Left lobe of liver (tissue), 2 donors: ENCODE measurements at places on chromosomes 1 and 21. TPM values are rescaled to one million over a fixed set of nuclear protein-coding genes. Genes with fewer than 3 reads are reported as not detected.

GRCh38 chr1:48035371-48036141 lies 38.4 kb upstream of the TRABD2B start:
- DNase-seq, result no peak

Gene PLEKHG5
- total RNA-seq, result 1.1 TPM

Gene MIER1
- total RNA-seq, result 12.7 TPM

GRCh38 chr1:109535971-109536491 lies 3.6 kb upstream of the GPR61 start:
- peak; percentile 26 for DNase-seq

GRCh38 chr1:184039126-184039525 lies 1.6 kb upstream of the COLGALT2 start:
- DNase-seq, result no peak

- DNase-seq, result no peak
Observed at GRCh38 chr1:233897325-233898162, 6.9 kb upstream of the SLC35F3 start.

DNA sequence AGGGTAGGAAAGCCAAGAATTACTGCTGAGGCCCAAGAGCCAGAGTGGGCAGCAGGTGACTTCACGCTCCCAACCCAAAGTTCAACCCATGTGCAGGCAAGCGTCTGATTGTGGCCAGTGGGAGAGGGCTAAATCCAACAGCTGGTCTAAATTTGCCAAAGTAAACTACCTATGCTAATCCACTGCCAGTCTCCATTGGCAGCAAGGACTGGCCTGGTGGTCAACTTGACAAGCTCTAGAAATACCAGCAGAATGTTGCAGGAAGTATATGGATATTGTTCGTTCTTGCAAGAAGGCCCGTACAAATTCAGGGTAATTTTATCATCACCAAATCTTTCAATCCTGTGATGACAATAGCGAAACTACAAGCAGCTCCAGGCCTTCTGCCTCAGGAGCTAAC lies 1.5 kb downstream of the TMEM63A start:
- peak; percentile 91 for DNase-seq

Gene DTL
- 0.10 TPM for total RNA-seq

DNA sequence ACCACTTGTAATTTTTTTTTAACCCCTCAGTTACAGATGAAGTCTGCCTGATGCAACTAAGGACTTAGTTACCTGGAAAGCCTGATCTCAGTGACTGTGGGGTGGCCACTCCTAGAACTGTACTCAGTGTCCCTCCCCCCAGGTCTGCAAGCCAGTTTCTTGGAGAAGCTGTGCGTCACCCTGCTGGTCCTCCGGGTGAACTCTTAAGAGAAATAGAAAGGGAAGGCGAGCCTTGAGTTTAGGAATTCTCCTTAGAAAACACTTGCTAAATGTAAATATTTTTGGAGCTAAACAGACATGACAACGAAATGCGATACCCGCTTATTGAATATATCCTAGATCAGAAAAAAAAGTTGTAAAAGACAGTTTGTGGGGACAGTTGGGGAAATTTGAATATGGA lies 730 bp downstream of the SLC16A4 start:
- no peak for DNase-seq

DNA sequence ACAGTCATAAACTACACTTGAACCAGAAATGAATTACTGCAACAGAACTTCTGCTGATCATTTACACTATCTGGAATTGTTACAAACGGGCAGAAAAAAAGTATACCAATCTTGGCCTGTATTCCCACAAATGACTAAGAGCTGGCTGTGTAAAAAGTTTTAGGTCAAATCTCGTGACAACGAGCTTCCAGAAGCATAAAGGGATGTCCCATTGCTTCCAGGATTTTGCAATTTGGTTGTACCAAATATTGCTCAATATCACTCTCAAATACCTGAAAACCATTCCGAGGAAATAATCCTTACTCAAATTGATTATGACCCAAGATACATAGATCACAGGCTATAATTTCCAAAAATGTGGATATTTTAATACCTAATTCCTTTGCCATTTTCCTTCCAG lies 175.6 kb downstream of the TBX15 start:
- DNase-seq, result no peak

Gene DISP3
- total RNA-seq, result not detected

Gene FCGR3A
- 25.2 TPM for total RNA-seq

Gene COL16A1
- total RNA-seq, result 1.9 TPM

- DNase-seq, result no peak
Observed at GRCh38 chr1:25914074-25914995, 8.1 kb upstream of the STMN1 start.

GRCh38 chr1:18751425-18751824 lies 108.0 kb downstream of the TAS1R2 start:
- no peak for DNase-seq

DNA sequence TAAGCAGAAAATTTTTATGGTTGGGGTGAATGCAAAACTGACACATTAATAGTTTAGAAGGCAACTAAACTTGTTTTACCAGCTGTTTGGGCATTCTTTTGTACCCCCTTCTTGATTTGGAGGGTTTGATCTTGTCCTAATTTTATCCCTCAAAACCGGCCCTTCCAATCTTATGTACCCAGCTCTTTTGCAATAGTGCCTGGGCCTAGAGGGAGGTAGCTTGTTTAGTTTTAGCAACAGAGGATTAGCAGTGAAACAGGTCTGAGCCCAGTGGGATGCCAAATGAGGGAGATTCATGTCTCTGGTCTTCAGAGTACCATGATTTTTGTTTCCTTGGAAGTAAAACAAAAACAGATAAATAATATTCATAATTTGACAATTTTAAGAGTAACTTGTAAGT lies 45.1 kb downstream of the CRP start:
- DNase-seq, result no peak

- DNase-seq, result peak; percentile 42
Observed at GRCh38 chr1:27598902-27599528, 4.9 kb downstream of the AHDC1 start.

Gene SH3GLB1
- total RNA-seq, result 23.2 TPM

GRCh38 chr1:56569661-56570060 lies 9.7 kb downstream of the PLPP3 start:
- peak; percentile 74 for DNase-seq

DNA sequence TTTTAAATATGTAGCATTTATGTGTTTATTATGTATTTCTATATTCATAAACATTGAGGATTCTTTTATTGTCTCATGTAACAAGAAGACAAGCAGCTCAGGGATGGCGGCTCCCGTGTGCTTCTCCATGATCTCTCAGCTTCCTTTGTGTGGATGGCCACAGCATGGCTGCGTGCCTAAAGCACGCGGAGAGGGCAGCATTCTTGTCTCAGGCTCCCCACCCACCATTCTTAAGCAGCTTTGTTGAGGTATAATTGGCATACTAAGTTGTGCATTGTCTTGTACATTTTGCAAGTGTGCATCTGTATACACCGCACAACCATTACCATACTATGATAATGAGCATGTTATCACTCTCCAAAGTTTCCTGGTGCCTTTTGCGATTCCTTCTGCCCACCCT lies 81.6 kb downstream of the CAMTA1 start:
- DNase-seq, result no peak

Gene LCE1D
- total RNA-seq, result not detected

GRCh38 chr1:237171454-237172117 lies 129.6 kb downstream of the RYR2 start:
- no peak for DNase-seq

Gene LAMB3
- total RNA-seq, result 7.8 TPM

- DNase-seq, result no peak
Observed at GRCh38 chr1:156627313-156627880, 8.2 kb downstream of the HAPLN2 start.

Gene ZMYND12
- 3.9 TPM for total RNA-seq

DNA sequence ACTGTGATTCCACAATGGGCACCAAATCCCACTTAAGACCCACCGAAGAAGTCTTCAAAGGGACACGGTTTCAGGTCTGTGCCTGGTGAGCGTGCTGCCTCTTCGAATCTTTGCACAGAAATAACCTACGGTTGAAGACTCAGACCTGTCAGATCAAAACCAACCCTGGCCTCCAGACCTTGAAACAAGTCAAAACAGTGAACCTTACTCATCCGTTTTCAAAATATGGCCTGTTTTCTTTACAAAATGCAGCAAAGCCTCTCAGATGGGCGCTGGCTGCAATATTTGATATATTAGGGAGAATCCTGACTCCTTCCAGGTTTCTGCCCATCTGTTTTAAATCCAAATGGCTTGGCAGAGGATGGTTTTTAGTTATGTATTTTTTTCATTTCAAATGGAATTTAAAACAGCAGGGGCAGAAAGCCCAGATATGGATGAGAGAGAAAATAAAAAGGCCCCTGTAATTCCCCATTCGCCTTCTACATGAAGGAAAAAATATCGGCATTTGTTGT lies 14.0 kb downstream of the JUN start:
- no peak for DNase-seq

GRCh38 chr1:197680311-197680710 lies 95.0 kb downstream of the DENND1B start:
- DNase-seq, result no peak

DNA sequence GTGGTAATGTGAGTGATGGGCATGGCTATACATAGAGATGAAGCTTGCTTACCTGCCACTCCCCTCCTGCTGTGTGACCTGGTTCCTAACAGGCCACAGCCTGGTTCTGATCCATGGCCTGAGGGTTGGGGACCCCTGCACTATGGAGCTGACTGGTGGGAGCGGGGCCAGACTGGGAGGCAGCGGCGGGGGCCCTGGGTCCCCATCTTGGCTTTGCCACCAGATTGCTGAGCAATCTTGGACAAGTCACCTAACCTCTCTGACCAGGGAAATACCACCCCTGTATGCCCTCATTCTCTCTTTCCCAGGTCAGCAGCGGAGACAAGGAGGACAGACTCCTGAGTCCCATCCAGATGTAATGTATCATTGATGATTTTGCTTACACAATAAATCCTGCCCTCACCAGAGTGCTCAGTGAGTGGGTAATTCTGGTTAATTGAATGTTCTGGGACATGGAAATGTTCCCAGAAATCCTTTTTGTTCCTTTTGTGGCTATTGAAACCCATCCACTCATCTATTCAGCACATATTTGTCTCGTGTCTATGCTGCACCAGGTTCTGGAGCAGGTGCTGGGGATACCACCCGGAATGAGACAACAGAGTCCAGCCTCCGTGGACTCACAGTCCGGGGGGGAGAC lies 4.1 kb upstream of the ARHGEF10L start:
- DNase-seq, result no peak

DNA sequence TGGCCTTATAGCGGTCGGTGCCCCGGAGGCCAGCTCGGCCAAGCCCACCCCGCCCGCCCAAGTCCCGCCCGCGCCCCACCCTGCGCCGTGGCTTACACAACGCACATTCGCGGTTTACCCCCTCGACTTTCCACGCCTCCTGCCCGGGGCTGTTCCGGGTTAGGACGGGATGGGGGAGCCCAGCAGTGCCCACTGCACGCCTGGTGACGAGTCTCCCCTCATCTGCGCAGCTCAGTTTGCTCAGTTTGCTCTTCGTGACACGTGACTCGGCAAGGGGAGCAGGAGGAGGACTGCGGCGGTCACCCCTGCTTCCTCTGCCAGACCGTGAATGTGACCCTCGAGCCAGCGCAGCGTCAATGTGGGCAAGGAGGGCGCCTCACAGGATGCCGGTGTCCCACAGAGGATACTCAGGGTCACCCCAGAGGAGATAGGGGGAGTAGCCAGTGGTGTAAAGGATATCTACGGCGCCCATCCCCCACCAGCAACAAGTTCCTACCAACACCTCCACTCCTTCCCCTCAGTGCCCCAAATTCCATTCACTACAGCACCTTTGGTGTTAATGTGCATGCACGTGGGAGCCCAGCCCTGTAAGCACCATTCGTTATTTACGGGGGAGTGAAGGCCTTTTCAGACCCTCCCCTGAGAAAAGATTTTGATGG lies 350 bp upstream of the S100A6 start:
- peak; percentile 68 for DNase-seq

Gene ADORA3
- 3.0 TPM for total RNA-seq

Gene FOXE3
- not detected for total RNA-seq

Gene DCDC2B
- total RNA-seq, result not detected

DNA sequence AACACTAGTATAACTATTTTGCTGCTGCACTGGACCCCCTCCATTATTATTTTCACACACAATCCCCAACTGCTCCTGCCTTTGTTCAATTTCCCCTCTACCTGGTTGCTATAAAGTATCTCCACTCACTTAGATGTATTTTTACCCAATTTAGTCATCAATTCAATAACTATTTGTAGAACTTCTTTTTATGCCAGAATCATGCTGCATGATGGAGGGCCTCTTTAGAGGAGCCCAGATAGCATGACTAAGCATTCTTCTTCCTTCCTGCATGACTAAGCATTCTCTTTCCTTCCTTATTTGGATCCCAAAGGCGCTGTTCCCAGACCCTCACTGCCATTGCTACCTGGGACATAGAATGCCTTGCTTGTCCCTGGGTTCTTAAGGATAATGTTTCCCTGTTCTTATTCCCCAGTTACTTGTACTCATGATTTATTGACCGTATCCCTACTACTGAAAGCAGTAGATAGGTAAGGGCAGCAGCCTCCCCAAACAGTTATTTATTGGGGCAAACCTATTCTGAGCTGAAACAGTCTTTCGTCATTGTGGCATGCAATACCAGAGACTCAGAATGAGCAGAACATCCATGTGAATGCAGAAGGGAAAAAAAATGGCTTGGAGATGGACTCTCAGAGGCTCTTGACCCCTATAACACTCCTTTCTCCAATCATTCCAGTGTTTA lies 89.3 kb upstream of the AKT3 start:
- no peak for DNase-seq

Gene OR2W3
- total RNA-seq, result not detected

- DNase-seq, result no peak
Observed at GRCh38 chr1:22406722-22407495, 44.7 kb upstream of the ZBTB40 start.

DNA sequence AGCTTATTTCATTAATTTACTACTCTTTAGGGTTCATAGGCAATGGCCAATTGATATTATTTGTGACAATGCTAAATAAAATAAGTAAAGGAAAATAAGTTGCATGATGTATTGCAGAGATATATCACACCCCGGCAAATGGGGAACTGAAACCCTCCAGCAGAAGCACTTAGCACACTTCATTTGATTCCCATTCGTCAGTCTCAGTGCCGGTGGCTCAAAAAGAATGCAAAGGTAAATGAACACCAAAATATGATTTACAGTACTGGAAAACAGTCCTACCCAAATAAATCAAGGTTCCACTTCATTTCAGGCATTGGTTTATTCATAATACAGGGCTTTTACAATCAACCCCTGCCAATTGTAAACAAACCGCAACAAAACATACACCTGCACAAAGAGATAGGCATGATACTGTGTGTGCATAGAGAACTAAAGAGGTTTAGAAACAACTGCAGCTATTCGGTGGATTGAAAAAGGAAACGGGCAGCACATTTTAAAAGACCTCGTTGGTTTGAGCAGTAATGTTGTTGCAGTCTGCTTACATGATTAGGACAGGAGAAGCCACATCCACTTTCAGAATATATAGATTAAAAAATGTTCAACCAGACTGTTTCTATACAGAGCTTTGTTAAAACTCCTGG lies 1019.2 kb downstream of the TTLL7 start:
- DNase-seq, result no peak

GRCh38 chr1:79902418-79902817 lies 895.9 kb upstream of the ADGRL4 start:
- DNase-seq, result no peak

Gene CELA3A
- 13.4 TPM for total RNA-seq

GRCh38 chr1:41919764-41920397 lies 1.2 kb upstream of the HIVEP3 start:
- no peak for DNase-seq
